Lung (tissue), 17 donors: ENCODE measurements at places on chromosomes 3 and 15. TPM values are rescaled to one million over a fixed set of nuclear protein-coding genes. Genes with fewer than 3 reads are reported as not detected.

Gene MEX3B
- 2.5 TPM for total RNA-seq

Gene IL5RA
- total RNA-seq, result 13.8 TPM

Gene ACY1
- total RNA-seq, result 19.6 TPM

Gene GOLGA8N
- total RNA-seq, result 11.1 TPM

Gene SPTBN5
- total RNA-seq, result 2.0 TPM

Gene SPESP1
- total RNA-seq, result 1.0 TPM

Gene CRYBG3
- 21.0 TPM for total RNA-seq

Gene EPHA6
- 1.3 TPM for total RNA-seq

Gene PPIB
- total RNA-seq, result 213 TPM

Gene ACTRT3
- total RNA-seq, result 3.0 TPM

- DNase-seq, result no peak
These were observed 462.1 kb upstream of the CDIN1 start for GRCh38 chr15:36117296-36117787.

DNA sequence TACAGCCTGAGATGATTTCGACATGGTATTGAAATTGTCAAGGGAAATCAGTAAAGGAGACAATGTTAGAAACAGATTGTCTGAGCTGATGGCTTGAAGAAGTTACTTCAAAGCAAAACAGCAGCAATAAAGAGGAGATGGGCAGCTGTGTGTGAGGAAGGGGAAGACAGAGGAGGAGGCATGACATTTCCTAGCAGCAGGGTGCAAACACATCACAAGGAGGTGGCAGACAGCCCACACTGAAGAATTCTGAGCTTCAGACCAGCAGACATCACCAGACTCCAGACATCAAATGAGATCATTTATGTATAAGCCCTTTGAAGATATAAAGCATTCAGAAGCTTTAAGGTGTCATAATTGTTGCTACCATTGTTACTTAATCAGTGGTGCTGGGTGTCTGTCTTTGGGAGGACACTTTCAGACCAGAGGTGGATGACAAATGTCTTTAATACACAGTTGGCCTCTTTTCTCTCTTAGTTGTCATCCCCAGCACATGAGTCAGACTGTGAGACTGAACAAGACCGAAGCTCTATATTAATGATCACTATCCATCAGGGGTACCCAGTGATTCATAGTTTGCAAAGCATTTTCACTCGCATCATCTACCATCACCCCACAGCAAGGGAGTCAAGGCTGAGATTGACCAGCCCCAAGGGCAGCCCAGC is 203.9 kb downstream of the MINAR1 start:
- DNase-seq, result no peak

DNA sequence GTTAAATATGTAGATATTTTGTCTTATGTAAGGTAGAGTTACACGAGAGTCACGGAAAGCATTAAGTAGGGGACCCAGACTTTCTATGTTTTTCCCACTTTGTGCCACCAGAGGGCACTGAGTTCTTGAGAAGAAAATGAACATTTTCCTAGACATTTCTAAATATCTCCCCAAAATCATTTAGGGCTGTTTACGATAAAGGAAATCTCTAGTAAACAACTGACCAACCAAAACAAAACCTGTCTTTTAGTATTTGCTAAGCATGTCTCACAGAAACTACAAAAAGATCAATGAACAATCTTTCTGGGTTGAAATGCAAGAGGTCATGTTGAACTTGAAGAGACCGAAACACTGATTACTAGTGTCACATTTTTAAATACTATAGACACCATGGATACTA is 16.1 kb downstream of the POU1F1 start:
- DNase-seq, result peak; percentile 15

DNA sequence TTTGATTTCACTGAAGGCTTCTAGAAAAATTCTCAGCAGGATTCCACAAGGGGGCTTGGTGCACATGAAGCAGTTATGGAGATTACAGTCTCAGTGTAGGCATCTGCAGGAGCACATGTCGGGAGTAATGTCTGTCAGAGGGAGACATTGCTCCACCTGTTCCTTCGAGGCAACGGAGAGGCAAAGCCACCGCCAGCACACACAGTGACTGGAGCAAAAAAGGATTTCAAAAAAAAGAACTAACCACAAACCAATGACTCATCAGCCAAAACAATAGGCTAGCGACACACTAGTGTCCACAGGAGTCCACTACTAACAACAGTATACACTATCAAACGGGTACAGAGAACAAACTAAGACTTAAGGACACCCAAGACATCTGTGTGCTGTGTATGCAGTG is 68.9 kb downstream of the NPTN start:
- DNase-seq, result no peak

DNA sequence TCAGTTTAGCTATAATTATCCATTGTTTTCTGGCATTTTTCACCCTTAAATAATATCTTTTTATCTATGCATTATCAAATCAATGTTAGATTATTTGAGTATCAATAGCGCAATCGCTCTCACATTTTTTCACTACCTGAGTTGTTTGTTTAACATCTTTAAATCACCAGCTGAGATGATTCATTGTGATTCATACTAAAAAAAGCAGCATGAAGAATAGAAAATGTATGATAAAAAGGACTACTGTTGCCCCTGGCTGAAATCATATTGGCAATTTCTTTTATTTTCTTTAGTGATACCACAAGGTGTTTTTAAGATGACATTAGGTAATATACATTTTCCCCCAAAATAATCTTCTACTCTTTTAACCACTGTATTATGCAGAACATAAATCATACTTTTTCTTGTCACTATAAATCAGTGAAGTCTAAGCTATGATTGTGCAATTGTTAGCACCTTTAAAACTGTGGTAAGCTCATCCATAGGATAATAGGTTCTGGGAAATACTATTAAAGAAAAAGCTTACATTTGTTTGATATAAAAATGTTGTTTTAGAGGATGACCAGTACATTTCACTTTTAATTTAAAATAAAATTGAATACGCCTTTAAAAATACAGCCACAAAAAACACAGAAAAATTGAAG is 889.1 kb downstream of the NAALADL2 start:
- no peak for DNase-seq

GRCh38 chr3:23650371-23651140 is 155.2 kb upstream of the UBE2E1 start:
- DNase-seq, result no peak

GRCh38 chr3:48678056-48678455 is 7.7 kb downstream of the NCKIPSD start:
- DNase-seq, result no peak

DNA sequence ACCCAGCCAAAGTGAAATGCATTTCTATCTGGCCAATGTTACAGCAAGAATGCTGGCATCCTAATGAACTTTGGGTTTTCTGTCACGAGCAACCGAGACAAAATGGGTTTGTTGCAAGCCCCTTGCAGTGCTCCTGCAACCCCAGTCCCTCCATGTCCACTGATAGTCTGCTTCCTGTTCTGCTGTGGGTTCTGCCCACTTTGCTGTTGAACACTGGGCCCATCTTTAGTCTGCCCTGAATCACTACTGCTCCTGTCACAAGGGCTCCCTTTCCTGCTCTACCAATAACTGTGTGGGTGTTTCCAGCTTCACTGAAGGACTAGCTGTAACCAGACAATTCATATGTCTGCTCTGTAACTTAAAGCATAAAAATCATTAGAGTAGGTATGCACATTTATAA is 12.7 kb upstream of the OXSR1 start:
- DNase-seq, result no peak

DNA sequence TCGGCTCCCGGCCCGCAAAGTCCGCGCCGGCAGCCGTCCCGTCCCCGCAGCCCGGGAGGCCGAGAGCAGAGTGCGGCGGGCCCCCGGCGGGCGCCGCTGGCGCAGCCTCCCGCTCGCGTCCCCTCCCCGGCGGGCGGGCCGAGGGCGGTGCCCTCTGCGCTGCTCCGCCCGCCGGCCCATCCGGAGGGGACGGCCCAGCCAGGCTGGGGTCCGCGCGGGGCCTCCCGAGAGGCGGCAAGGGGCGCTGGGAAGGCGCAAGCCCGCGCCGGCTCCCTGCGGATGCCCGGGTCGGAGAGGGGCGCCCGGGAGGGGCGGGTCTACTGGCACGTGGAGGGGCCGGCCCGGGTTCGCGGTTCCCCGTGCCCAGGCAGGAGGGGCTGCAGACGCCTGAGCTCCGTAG is at the start of the genes CLCN2 and POLR2H:
CLCN2 (minus strand) TSS at position 74 of the 400 bp plus-strand sequence. CDS start 126 bp downstream, outside the sequence.
POLR2H (plus strand) TSS at position 179 of the 400 bp plus-strand sequence. CDS start 1,783 bp downstream, outside the sequence.
- DNase-seq, result peak; percentile 85

DNA sequence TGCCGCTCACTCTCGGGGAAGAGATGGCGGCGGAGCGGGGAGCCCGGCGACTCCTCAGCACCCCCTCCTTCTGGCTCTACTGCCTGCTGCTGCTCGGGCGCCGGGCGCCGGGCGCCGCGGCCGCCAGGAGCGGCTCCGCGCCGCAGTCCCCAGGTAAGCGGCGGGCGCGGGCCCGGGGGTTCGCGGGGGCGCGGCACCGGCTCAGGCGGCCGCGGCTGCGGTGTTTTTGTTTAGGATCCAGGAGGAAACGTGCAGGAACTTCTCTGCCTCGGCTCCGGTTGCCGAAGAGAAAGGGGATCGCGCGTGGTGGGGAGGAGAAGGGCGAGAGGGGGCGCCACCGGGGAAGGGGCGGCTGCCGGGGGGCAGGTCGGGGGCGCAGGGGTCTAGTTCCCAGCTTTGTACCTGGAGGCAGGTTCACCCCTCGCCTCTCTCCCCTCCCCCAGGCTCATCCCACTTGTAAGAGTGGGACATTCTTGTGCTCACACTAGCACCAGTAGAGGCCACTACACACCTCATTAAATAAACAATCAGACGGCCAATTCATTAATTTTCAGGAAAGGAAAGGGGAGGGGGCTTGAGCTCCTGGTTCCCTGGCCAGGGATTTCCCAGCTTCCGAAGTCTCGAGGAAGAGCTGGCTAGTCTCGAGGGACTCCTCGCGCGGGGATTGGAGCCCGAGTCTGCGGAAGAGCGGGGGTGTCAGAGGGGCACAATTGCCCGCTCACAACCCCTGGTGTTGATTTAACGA is 562 bp downstream of the NEO1 start:
- peak; percentile 73 for DNase-seq

- DNase-seq, result no peak
These were observed 682.5 kb downstream of the GRM7 start for GRCh38 chr3:7543294-7543880.

DNA sequence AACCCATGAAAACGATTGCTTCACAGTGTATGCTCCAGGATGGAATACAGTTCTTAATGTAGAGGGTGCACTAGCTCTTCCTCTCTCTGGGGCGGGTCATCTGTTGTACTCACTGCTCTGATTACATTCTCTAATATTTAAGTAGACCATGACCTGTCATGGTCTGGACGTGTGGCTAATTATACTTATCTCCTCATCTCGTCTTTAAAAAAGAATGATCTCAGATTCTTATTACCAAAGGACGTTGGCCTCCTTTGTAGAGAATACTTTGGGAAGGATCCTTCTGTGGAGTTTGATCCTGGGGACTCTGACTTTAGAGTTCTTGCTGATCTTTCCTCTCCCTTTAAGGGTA is 48.4 kb upstream of the TRAK1 start:
- DNase-seq, result no peak

- DNase-seq, result no peak
These were observed 197.2 kb upstream of the CTNNB1 start for GRCh38 chr3:41002104-41002503.

DNA sequence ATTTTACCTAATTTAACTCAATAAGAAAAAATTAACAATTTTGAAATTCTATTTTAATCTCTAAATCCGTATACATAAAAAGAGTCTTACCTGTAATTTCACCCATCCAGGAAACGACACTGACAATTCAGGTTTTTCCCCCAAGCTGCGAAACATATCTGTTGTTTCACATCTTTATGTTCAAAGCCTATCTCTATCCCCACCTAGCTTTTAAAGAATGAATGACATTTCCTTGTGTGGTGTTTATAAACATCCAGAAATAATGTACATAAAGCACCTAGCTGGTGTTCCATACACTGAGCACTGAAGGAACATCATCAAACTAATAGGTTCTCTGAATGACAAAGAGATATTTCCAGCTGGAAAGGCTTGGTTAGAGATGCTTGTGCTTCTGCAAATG is 867.8 kb downstream of the SQOR start:
- DNase-seq, result no peak

GRCh38 chr3:63922491-63923199 is 10.5 kb upstream of the SCAANT1 start:
- DNase-seq, result no peak

DNA sequence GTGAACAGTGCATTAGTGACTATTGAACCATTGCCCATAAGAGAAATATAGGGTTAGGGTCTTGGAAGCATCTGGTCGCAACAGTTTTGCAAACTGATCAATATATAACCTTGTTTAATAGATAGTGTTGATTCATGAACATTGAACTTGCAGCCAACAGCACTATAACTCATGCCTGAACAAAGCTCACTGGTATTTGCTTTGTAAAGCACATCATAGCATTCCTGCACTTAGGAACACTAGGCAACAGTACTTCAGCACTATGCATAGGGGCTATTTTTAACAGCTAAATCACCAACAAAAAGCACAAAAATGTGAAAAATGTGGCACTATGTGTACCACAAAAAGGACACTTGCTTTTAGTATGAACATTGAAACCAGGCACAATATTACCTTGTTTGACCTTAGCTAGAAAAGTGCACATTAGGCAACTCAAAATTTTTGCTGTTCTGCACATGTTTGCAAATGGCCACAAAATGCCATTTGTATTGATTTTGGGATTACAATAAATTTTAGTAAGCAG is 68.0 kb downstream of the OXNAD1 start:
- DNase-seq, result peak; percentile 28

- no peak for DNase-seq
These were observed 40.9 kb downstream of the GNB4 start for GRCh38 chr3:179410331-179410730.

DNA sequence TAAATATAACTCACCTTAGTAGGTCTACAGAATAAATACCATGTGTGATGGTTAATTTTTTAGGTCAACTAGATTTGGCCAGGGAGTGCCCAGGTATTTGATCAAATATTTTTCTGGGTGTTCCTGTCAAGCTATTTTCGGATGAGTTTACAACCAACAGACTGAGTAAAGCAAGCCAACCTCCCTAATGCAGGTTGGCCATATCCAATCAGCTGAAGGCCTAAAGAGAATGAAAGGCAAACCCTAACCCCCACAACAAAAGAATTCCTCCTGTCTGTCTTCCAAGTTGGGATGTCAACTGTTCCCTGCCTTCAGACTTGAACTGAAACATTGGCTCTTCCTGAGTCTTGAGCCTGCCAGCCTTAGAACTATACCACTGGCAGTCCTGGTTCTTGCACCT is 28.6 kb downstream of the TASOR start:
- no peak for DNase-seq

DNA sequence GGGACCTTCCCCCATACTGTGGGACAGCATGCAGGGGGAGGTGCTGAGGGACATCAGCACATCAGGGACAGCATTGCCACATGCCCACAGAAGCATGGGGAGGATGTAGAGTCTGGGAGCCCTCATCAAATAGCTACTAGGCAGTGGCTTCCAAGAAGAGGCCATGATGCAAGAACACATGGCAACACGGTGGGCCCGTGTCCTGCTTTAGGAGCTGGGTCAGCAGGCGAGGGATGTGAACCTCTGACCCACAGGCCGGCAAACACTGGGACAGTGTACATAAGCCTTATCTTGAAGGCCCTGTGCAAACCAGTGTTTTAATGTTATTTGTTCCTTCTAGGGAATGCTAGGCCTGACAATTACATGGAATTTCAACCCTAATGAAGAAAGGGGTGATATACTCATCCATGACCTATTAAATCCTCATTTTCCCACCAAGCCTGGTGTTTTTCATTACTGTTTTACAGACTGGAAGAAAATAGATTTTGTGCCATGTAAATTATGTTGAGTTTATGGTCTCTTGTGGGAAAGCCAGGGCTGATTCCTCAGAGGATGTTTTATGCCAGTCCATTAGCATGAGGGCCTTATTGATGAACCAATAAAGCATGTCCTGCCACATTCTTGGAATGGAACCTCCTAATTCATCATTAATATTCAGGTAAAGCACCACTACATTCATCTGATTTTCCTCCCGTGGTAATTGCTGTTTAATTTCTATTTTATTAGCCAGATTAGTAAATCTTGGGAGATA is 61.7 kb upstream of the SLC25A26 start:
- DNase-seq, result no peak
